Daoy (cell line): ENCODE measurements at places on chromosomes 16 and 17. TPM values are rescaled to one million over a fixed set of nuclear protein-coding genes. Genes with fewer than 3 reads are reported as not detected.

Gene OMG
- not detected in 2 replicates for total RNA-seq

Gene TCF25
- total RNA-seq, result 59.8 and 63.6 TPM in 2 replicates

Gene ZDHHC1
- total RNA-seq, result 1.9 and 3.0 TPM in 2 replicates

Gene HSPB9
- total RNA-seq, result 0.06 TPM in 1 of 2 replicates, not detected in the other

Gene MPO
- total RNA-seq, result not detected in 2 replicates

Gene KIF2B
- total RNA-seq, result not detected in 2 replicates

Gene HSD17B1
- under 0.01 and 0.09 TPM in 2 replicates for total RNA-seq

Gene RPL27
- total RNA-seq, result 1,016 and 1,106 TPM in 2 replicates

Gene TBC1D3K
- total RNA-seq, result not detected in 2 replicates

Gene MFAP4
- 0.24 and 0.69 TPM in 2 replicates for total RNA-seq

Gene TBC1D3C
- total RNA-seq, result 0.69 and 1.1 TPM in 2 replicates

Gene CANT1
- total RNA-seq, result 62.9 and 81.9 TPM in 2 replicates

Gene SEC14L1
- total RNA-seq, result 25.5 and 26.8 TPM in 2 replicates

Gene NR1D1
- 0.80 and 1.4 TPM in 2 replicates for total RNA-seq

Gene WFIKKN1
- 0.09 TPM in 1 of 2 replicates, not detected in the other for total RNA-seq

Gene ALDH3A1
- 1.4 TPM in 1 of 2 replicates, not detected in the other for total RNA-seq

Gene ARHGAP23
- 4.1 and 7.1 TPM in 2 replicates for total RNA-seq

GRCh38 chr17:82384730-82385481, 13.3 kb downstream of the UTS2R start:
- peak; percentile 9 for DNase-seq

- DNase-seq, result no peak
These were observed 282.1 kb downstream of the HS3ST3B1 start for GRCh38 chr17:14582996-14583395.

- DNase-seq, result no peak
These were observed 512.4 kb downstream of the CDH13 start for GRCh38 chr16:83138976-83139690.

GRCh38 chr16:5022521-5022920, 11.2 kb downstream of the NAGPA start:
- DNase-seq, result no peak

GRCh38 chr17:4234401-4234800, 29.4 kb downstream of the ANKFY1 start:
- DNase-seq, result no peak

DNA sequence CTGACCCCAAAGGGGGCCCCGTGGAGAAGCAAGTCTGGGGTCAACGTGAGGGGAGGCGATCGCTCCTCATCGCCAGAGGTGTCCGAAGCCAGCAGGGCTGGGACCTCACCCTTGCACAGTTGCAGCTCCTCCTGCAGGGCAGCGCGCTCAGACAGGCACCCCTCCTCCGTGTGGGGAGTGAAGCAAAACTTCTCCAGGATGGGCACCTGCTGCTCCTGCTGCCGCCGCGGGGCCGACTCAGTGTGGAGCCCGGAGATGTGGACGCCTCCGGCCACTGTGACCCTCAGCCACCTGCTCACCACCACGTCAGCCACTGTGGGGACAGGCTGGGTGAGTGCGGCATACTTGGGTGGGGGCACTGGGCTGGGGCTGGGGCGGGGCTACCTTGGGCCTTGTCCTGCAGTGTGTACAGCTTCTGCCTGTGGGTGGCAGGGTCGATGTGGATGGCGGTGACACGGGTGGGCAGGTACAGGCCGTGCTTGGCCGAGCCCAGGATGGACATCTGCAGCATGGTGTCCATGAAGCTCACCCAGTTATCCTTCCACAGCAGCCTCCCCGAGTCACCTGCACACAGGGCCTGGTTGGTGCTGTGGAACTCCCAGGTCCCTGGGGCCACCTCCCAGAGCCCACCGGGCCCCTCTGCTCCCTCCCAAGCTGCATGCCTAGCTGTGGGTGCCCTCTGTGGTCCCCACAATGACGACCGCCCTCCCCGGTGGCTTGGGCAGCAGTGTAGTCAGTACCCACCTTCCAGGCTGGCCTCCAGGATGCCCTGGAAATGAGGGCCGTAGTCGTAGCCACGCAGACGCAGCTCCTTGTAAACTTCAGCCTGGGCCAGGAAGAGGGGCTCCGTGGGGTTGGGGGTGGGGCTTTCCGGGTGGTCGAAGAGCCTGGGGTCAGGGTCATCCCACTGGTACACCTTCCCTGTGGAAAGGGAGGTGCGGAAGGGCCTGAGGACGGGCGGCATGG, 10.8 kb downstream of the FASN start:
- no peak for DNase-seq

DNA sequence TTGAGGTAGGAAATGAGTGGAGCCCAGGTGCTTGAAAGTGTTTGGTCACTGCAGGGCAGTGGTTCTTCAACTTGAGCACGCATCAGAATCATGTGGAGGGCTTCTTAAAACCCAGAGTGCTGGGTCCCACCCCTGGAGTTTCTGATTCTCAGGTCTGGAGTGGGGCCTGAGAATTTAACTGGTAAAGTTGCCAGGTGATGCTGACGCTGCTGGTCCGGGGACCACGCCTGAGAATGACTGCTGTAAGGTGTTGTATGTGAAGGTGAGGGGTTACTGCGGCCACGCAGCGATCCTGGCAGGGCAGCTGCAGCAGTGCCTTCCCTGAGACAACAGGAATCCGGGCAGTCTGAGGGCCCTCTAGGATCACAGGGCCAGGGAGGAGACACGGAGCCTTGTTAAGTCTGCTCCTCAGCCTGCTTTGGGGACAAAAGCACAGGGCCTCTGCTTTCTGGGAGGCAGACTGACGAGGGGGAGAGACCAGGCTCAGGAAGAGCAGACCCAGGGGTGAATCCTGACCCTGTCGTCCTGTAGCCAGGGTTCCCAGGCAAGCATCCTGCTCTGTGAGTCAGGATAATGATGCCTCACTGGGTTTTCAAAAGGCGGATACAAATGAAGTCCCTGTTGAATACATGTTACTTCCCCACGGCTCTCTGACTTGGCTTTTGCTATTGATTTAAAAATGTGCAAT, 16.2 kb downstream of the CCDC42 start:
- DNase-seq, result no peak

DNA sequence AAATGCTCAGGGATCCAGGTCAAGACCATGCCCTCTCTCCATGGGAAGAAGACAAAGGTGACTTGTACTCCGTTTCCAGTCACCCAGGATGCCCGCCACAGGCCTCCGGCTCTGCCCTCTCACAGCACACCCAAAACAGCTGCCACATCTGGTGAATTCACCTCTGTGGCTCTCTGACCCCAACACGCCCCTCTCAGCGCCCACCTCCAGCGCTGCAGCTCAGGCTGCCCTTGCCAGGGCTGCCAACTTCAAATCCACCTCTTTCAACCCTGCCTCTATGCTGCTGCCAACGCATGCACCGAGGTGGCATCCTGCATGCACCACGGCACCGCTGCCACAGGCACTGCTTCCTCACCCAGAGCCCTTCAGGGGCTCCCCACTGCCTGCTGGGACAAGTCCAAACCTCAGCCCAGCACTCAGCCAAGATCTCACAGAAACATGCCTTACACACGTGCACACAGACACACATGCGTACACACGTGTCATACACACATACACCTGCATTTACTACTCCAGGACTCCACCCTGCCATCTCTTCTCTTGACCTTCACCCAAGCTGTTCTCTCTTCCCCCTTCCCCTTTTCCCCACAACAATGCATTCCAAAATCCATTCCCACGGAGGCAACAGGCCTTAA, 7.5 kb downstream of the HID1 start:
- DNase-seq, result no peak

- DNase-seq, result no peak
These were observed 12.8 kb upstream of the CDRT4 start for GRCh38 chr17:15480204-15480603.

GRCh38 chr17:12927541-12928425, 90.0 kb downstream of the ELAC2 start:
- peak; percentile 58 for DNase-seq

DNA sequence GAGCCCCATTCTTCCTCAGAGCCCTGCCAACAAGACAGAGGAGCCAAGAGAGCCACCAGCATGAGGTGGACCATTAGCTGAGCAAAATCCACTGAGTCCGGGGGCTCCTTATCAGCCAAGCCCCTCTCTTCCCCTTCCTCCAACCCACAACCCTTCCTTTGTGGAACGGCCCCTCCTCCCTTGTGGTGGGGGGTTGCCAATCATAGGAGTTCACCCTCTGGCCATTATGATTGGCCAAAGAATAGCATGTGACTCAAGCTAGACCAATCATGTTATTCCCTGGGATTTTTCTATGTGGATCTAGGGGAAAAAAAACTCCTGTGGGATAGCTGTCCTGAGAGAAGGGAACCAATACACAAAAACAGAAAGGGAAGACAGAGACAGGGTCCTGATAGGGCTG, 120.5 kb downstream of the C16orf95 start:
- DNase-seq, result no peak

DNA sequence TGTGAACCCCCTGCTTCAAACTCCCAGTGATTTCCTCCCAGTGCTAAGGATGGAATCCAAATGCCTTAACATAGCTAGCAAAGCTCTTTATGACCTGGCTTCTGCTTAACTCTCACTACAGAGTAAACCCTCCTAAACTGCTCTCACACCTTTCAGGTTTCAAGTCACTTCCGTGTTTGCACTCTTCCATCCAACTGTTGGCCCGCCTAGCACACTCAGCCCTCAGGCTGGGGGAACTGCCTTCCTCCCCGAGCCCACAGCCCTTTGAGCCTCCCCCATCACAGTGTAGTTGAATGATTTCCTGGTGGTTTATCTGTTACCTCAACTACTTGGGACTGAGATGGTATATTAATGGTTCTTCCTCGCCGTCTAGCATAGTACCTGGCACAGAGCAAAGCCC, 342.5 kb downstream of the NPIPA8 start:
- no peak for DNase-seq

GRCh38 chr16:53646506-53646905, 57.2 kb downstream of the RPGRIP1L start:
- DNase-seq, result no peak

- DNase-seq, result no peak
These were observed 12.6 kb upstream of the CA10 start for GRCh38 chr17:52170963-52171572.

DNA sequence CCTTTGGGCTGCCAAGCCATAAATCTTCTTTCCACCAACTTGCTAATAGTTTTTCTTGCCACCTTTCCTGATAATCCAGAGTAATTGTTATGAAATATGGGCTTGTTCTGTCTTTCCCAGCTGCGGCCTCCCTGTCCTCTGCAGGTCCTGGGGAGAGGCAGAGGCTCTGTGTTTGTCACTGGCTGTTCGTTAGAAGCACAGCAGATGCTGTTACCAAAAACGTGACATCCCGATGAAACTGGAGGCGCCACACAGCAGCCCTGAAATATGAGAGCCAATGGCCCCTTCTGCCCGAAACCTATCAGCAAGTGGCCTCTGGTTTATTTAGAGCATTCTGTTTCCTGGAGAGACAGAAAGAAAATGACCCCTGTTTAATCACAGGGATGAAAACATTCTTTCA, 115.1 kb upstream of the ANKFN1 start:
- no peak for DNase-seq

- no peak for DNase-seq
These were observed 515.3 kb downstream of the GRIN2A start for GRCh38 chr16:9666834-9667480.

DNA sequence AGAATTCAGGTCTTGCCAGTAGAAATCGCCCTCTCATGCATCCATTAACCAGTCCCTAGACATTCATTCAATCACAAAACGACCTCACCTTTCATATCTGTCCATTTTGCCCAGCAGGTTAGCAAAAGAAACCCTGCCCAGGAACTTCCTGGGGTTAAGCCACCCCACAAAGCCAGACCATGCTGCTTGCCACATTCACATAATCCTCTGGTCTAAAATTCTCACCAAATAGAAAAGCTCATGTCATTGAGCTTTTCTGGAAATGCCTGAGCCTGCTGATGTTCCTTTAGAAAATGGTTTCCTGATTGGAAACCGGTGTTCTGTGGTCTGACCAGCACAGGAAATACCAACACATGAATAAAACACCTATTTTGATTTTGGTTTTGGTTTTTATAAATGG, 21.6 kb upstream of the DYNLRB2 start:
- no peak for DNase-seq

DNA sequence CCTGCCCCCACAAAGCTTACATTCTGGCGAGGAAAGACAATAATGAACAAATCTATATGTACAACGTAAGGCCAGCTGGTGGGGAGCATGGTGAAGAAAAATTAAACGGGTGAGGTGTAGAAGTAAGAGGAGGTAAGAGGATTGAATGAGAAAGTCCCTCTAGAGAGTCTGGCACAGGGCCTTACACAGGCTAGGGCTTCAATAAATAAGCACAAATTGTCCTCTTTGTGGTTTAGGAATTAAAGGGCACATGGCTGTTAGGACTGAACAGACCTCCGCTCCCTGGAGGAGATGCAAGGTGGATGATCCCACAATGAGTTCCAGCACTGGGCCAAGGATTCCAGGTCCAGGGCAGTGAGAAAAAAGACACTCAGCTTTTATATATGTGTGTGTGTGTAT, 43.1 kb upstream of the HAPSTR1 start:
- DNase-seq, result no peak

- no peak for DNase-seq
These were observed 2.0 kb upstream of the KRT24 start for GRCh38 chr17:40705584-40705983.

DNA sequence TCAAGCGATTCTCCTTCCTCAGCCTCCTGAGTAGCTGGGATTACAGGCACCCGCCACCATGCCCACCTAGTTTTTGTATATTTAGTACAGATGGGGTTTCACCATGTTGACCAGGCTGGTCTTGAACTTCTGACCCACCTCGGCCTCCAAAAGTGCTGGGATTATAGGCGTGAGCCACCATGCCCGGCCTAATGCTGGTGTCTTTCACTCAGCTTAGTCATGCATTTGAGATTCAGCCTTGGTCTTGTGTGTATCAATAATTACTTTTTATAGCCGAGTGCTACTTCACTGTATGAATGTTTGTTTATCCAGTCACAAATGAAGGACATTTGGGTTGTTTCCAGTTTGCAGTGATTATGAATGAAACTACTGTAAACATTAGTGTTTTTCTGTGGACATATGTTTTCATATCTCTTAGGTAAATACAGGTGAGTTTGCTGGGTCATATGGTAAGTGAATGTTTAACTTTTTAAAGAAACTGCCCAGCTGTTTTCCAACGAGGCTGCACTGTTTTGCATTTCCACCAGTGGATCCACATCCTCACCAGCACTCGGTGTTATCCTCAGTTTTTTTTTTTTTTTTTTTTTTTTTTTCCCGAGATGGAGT, 11.0 kb upstream of the PLCG2 start:
- no peak for DNase-seq

GRCh38 chr17:18966831-18967624, 15.1 kb downstream of the SLC5A10 start:
- peak; percentile 62 for DNase-seq

GRCh38 chr17:78437508-78438169, 59.2 kb downstream of the PGS1 start:
- DNase-seq, result no peak

- no peak for DNase-seq
These were observed 136.3 kb upstream of the CACNG3 start for GRCh38 chr16:24119807-24120206.

DNA sequence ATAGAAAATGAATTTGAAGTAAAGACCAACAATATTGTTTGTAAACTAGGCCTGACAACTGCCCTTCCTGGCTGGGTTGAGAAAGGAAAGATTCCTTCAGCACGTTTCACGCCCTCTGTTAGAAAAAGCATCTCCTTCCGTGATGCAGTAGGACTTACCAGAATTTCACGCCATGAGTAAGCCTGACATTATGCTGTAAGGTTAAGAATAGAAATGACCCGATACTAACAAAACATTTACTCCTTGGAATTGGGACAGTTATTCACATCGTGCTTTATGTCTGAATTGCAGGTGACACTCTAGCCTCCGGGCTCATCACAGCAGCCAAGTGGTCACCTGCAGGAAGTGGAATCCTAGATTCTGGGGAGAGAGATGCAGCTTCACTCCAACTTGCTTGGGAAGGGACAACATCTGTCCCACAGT, 17.5 kb downstream of the MARCHF10 start:
- DNase-seq, result peak; percentile 72
